ENCODE measurements at places on chromosomes 2 and 18.

DNA sequence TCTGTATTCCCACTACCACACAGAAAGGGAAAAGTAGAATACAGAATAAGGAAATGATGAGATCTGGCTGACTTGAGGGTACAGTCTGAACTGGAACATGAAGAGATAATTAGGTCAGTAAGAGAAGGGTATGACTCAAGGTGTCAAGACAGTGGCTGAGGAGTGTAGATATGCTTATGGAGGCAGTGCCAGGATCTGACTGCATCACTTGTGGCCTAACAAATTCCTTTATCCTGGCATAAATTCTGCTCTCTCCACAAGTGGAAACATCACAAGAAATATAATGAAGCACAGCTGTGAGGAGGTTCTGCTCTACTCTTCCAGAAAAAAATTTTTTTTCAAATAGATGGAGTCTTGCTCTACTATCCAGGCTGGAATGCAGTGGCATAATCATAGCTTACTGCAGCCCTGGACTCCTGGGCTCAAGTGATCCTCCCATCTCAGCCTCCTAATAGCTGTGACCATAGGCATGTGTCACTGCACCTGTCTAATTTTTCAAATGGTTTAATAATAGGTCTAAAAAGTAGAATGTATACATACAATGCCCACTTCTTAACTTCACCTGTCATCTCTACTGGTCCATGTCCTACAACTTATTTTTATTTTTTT is 85.3 kb downstream of the C2orf74 start:
- no peak for DNase-seq

GRCh38 chr2:71897137-71897480 is 250.6 kb downstream of the CYP26B1 start:
- no peak for DNase-seq

GRCh38 chr2:3639653-3640052 is 18.3 kb upstream of the ALLC start:
- no peak for DNase-seq

GRCh38 chr2:72237549-72237948 is 89.9 kb upstream of the CYP26B1 start:
- DNase-seq: no peak

- no peak for DNase-seq
These were observed 15.1 kb downstream of the SH2D6 start for GRCh38 chr2:85433511-85434089.

- no peak for DNase-seq
These were observed 58.7 kb downstream of the SNORC start for GRCh38 chr2:232928551-232929302.

DNA sequence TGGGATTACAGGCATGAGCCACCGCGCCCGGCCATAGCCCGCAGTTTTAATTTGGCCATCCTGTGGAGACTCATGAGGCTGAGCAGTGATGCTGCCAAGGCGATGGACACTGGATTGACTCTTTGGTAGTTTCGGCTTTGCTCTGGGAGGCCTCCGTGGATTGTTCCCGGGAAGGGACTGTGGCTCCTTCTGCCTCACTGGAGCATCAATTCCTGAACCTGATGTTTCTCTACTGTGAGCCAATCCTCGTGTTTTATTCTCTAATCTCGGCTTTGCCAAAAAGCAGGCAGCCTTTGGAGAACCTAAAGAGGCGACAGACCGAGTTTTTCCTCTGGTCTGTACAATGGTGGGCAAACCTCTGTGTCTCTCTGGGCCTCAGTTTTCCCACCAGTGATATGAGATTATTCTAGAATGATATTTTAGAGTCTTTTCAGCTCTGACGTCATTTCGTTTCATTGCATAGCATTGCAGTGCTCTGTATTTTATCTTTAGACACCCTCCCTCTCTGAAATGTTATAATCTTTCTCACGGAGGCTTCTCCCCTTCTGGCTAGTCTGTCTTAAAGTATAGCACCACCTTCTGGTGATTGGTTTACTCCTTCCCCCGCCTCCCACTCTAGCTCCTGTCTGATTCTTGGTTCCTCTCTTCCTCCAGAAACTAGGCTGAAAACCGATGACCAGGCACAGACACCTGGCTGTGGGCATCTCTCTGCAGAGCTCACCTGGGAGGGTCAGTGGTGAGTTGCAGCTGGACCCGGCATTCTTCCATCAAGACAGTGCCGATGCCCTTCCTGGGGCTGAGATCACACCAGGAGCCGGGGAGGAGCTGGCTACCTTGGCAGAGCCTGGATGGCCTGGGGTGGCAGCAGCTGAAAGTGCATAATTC is 341.3 kb downstream of the MYCN start:
- DNase-seq: no peak

DNA sequence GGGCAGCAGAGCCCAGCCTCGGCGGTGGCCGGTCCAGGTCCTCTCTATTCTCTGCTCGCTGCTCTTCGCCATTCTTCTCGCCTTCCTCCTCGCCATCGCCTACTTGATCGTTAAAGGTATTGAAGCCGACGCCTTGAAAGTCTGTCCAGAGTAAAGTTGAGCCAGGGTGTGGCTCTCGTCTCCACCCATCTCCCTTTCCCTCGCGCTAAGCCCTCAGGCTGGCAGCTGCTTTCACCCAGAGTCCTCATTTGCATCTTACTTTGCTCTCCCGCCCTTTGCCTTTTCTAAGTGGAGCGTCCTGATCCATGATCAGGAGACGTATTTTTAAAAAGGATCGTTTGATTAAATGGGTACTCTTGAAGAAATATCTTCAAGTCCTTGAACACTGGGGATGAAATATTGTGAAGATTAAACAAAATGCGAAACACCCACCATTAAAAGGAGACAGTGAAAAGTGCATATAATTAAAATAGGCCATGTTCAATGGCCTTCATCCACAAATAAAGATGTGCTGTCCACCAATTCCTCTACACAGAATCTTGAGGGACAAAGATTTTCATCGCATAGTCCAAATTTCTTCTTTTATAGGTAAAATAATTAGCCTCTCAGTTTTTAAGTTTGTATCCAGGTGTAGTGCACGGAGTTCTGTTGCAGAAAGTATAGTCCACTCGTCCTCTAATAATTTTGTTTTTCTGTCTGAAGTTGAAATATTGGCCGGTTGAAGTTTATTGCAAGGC is 657 bp downstream of the ARL6IP6 start:
- DNase-seq: no peak

All from activated CD4-positive, alpha-beta T cell treated with anti-CD3 and anti-CD28 coated beads for 4 hours (primary cell).